Activated CD4-positive, alpha-beta T cell treated with anti-CD3 and anti-CD28 coated beads, Interleukin-2, amount 50 U/mL, for 48 hours (primary cell): ENCODE measurements at places on chromosomes 12 and 14.

DNA sequence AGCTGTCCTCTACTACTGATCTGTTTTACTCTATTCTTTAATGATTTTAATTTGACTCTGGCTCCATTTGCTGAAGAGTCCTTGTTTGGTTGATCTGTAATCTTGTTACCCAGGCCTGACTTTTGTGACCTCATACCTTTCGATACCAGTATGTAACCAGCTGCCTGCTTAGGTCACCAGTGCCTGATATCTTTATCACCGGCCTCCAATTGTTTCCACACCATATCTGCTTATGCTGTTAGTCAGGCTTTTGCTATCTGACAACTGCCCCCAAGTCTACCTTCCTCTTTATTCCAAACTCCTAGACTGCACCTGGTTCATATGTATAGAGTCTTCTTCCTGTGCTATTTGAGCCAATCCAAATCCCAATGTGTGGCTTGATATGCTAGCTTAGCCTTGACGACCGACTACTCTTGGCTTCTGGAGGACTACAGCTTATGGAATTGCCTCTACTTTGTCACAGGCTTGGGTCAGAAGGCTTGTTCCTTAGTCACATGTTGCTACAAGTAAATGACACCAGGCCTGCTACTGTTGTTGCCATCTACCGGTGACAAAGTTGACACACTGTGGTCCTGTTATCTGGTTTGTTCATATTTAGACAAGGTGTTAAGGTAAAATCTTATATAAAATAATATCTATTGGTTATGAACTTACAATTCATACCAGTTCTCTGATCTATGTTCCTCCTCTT, 193.9 kb downstream of the TRHDE start:
- DNase-seq, result no peak

GRCh38 chr12:63853978-63854377, 9.5 kb downstream of the SRGAP1 start:
- DNase-seq, result no peak

GRCh38 chr12:14577344-14577743, 9.7 kb upstream of the PLBD1 start:
- DNase-seq, result no peak

- DNase-seq, result no peak
Observed at GRCh38 chr14:106211334-106211900, 685.0 kb downstream of the TMEM121 start.

- DNase-seq, result no peak
Observed at GRCh38 chr14:49934646-49935045, 41.8 kb downstream of the ARF6 start.

- no peak for DNase-seq
Observed at GRCh38 chr12:101439236-101439635, 31.7 kb upstream of the ARL1 start.
